NCI-H526 (cell line): ENCODE measurements at places on chromosomes 4 and X.

DNA sequence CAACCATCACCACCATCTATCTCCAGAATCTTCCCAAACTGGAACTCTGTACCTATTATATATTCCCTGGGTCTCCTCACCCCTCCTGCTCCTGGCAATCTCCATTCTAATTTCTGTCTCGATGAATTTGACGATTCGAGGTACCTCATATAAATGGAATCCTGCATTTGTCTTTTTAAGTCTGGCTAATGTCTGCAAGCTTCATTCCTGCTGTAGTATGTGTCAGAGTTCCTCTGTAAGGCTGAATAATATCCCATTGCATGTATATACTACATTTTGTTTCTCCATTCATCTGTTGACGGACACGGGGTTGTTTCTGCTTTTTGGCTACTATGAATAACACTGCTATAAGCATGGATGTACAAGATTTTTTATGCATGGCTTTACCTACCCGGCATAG is 19.5 kb downstream of the PRKG2 start:
- DNase-seq, result no peak

GRCh38 chrX:143664302-143664701 is 28.4 kb upstream of the SLITRK4 start:
- DNase-seq, result no peak

DNA sequence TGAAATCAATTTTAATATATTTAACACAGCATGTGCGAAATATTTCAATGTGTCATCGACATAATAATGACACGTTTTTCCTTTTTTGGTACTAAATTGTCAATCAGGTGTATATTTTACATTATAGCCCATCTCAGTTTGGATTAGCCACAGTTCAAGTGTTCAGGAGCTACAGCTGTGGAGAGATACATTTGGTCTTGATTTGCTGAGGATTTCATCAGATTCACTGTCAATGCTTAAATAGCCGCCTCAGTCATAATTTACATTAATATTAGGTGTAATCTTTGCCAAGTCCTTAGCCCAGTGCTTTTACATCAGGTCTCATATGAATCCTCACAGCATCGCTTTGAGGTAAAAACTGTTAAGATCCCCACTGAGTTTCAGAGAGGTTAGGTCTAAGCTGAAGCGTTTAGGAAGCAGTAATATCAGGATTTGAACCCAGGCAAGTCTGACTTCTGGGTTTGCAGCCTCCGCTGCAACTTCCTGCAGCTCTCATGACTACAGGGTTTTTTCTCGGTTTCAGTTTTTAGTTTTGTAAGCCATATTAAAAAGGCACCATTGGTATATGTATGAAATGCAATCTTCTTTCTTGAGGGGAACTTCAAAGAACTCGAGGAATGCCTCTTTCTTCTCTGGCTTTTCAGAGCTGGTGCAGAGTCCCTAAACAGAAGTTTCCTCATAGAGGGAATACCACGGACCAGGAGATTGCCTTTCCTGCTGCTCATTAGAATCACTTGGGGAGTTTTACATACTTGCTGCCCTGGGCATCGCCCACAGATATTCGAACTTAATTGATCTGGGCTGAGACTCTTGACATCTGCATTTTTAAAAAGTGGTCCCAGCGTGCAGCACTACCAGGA is 6.4 kb downstream of the MTM1 start:
- no peak for DNase-seq

- no peak for DNase-seq
These were observed 77.8 kb upstream of the STIM2 start for GRCh38 chr4:26782830-26783202.

DNA sequence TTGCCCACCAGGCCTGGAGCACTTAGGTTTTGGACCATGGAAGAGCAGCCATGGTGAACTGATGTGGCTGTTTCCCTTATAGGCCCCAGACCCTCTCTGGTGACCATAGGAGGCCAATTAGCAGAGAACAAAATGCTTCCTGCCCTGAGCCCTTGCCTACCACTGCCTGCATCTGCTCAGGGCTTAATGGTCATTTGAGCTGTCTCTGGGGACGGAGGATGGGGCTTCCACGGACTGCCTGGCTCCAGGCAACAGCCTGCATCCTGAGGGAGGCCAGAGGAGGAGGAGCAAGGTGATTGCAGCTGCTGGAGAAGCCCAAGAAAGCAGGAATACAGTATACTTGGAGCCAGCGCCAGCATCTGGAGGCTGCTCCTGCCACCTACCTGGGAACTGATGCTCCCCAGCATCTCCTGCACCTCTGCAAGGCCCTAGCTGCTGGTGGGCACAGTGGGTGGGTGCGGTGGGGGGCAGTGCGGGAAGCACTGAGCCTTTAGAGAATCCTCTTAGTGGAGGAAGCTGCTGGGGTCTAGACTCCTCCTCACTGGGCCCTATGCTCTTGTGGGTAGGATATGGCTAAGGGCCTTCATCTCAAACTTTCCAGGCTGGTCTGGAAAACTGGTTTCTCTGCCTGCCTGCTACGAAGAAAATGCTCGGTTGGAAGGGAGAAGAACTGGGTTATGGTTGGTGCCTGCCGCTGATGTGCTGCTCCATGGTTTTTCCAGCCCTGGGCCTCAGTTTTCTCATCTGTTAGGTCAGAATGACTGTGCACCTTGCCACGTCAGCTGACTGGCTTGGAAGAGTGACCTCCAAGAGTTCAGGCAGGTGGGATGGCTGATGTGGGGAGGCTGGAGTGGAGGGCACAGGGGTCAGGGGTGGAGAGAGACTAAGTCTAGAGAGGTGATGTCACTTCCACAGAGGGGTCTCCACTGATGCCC is 158.8 kb upstream of the PJA1 start:
- no peak for DNase-seq
